ENCODE measurements at places on chromosomes 16 and 17.

GRCh38 chr17:78048346-78049292, 79.9 kb downstream of the TMC6 start:
- DNase-seq, result no peak

GRCh38 chr17:27323538-27324215, 29.8 kb downstream of the WSB1 start:
- no peak for DNase-seq

- no peak for DNase-seq
These were observed 3.6 kb upstream of the ALOX12B start for GRCh38 chr17:8091033-8091687.

DNA sequence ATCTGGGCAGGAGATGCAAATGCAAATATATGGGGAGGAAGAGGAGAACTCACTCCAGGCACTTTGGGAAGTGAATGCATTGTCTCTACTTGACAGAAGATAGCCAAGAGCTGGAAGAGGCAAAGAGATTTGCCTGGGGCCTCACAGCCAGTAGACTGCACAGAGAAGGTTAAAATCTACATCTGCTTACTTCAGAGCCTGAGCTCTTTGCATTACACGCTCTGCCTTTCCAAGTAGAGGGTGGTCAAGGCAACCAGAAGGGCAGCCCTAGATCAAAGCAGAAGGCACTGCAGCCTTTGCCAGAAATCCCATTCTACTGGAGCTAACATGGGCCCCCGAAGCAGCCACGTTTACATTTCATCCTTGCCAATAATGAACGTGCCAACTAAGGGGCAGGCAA, 407.2 kb upstream of the CCL2 start:
- DNase-seq, result no peak

DNA sequence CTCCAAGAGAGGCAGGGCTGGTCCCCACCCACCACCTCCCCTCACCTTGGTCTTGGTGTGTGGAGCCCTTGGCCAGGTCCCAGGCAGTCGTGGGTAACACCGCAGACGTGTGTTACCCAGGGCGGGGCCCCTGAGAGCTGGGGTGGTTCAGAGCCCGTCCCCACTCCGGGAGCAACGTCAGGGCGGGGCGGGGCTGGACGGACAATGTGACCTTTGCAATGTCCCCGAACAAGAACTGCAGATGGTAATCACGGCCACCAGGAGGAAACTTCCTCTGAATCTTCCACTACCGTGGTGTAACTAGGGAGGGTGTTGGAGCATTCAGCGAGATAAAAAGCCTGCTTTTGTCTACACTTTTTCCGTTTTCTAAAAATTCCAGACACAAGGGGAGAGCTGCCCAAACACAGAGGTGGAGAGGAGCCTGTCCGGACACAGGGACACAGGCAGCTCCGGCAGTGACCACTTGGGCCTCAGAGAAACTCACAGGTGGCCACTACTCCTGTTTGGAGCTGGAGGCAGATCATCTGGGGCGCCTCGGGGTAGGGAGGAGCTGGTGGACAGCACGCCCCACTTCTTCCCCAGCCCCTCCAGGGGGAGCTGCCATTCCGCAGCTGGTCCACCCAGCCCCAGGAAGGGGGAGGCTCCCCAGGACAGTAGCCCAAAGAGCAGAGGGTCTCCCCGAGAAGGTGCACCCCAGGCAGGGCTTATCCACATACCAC, 14.2 kb upstream of the SLC38A10 start:
- no peak for DNase-seq

DNA sequence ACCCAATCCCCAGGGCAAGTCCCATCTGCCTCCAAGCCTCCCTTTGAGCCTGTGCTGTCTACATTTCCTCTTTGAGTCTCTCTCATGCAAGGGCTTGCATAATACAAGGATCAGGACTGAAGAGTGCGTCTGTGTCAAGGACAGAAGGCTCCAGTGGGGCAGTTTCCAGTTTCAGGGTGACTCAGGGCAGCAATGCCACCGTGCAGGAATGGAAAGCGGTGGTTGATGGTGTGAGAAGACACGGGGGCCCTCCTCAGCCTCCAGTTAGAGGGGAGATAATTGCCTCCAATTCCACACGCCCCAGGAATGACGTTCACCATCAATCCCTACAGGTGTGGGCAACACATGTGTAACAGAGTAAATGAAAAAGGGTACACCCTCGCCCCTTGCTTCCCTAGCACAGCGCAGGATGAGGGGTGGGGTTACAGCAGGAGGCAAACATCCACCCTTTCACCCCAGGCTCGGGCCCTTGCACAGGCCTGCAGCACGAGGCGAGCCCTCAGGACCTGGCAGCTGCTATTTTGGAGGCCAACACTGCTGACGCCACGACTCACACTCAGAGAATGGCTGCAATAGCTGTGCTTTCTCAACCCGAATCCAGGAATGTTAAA, 24.8 kb upstream of the SLC25A19 start:
- no peak for DNase-seq

- no peak for DNase-seq
These were observed 253.3 kb downstream of the MAF start for GRCh38 chr16:79347277-79347676.

DNA sequence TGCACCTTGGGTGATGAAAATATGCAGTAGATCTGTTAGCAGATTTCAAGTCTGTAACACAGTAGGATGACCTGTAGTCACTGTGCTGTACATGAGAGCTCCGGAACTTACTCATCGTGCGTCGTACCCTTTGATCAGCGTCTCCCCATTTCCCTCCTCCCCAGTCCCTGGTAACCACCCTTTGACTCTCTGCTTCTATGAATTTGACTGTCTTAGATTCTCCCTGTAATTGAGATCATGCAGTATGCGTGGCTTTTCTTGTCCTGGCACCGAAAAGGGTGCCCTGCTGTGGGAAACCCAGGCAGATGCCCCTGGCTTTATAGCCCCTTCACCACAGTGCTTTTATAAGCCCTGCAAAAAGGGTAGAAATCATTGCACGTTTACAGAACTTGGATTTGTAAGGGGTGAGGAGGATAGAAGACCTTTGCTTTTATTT, 20.5 kb downstream of the CLEC16A start:
- DNase-seq, result no peak

Measured in brain pericyte (primary cell).